CD4-positive, alpha-beta T cell treated with Interleukin-2 at 100 ng/mL for 4 hours (primary cell): ENCODE measurements at places on chromosomes 11 and 22.
A peak's percentile ranks its signal among the peaks of the same experiment; 100 is the strongest.

DNA sequence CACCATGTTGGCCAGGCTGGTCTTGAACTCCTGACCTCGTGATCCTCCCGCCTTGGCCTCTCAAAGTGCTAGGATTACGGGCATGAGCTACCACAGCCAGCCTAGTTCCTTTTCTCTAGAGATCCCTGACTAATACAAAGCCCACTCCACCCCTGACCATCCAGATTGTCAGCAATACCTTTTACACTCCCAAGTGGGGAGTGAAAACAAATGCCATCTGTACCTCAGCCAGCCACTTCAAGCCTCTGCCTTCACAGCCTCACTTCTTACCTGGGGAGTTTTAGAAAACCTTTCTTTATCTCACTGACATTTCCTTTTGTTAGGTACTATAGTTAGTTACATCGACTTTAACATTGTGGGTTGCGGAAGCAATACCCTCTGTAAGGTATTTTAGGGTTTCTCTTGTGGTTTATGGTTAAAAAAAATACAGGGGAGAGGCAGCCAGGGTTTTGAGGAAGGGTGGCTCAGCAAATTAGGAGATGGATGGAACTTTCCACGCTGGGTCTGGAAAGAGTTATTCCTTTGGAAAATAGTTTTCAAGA, 8.9 kb downstream of the TOM1 start:
- no peak for DNase-seq

DNA sequence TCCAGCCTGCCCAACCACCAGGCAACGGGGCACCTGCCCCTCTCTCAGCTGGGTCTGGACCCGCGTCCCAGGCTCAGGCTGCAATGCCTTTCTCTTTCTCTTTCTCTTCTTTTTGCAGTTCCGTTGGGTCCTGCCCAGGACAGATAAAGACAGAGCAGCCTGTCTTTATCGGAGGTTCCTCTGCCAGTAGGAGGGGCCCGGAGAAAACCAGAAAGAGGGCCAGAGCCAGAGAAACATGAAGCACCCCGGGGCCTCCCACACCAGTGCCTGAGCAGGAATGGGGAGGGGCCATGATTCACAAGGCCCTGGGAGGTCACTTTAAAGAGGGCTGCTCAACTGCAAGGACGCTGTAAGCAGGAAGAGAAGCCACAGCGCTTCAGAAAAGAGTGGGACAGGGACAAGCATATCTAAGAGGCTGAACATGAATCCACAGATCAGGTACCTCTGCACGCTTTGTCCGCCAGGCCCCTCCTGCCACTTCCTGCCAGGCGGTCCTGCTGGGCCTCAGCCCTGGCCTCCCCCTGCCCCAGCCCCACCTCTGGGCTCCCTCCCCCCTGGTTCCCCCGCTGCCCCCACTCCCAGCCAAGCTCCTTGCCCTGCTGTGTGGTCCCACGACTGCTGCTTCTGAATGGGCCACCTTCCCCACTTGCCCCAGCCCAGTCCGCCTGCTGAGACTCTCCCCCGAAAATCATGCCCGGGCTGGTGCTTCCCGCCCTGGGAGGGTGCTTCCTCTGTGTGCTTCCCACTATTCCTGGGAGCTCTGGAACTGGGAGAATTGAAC, at the start of gene APOBEC3C:
APOBEC3C (plus strand) TSS at position 316 of the 781 bp plus-strand sequence; CDS start at position 422, 106 bp downstream.
- DNase-seq: peak; percentile 92

DNA sequence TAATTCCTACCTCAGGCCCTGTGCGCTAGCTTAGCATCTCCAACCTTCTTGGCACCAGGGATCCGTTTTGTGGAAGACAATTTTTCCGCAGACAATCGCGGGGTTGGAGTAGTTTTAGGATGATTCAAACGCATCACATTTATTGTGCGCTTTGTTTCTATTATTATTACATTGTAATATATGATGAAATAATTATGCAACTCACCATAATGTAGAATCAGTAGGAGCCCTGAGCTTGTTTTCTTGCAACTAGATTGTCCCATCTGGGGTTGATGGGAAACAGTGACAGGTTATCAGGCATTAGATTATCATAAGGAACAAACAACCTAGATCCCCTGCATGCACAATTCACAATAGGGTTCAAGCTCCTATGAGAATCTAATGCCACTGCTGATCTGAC, 52.3 kb downstream of the AMOTL1 start:
- DNase-seq: no peak

- DNase-seq: no peak
These were observed 14.9 kb downstream of the SCYL1 start for GRCh38 chr11:65539744-65540289.

DNA sequence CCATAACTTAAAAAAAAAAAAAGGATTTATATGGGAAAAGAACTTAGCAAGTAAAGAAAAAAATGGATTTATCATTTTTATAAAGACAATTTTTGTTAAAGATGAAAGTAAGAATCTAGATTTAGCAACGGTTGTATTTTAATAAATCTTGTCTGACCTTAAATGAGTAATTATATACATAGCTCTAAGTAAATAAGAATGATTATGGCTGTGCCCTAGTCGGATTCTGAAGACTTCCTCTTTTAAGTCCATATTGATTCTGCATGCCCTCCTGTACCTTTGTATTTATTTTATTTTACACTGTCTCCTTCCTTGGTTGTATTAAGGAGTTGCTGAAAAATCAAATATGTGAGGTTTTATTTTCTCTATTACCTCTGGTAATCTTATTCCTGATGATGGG, 7.1 kb downstream of the RBX1 start:
- no peak for DNase-seq

- no peak for DNase-seq
These were observed 1.0 kb upstream of the KLHL35 start for GRCh38 chr11:75434051-75434450.

DNA sequence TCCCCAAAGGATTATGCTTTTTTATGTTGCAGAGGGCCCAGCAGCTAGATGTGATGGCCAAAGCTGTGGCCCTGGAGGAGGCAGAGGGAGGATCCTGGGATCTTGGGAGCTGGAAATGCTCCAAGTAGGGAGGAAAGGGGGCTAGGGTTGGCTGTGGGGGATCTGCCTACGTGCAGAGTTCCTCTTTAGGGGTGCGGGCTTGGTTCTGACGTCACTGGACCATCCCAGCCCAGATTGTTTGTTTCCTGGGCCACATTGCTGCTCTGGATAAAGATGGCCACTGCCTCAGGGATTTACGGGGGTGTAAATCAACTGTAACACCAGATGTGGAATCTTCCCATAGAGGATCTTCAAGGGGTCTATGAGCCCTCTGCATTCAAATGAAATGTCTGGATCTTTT, 110.3 kb upstream of the SYT13 start:
- no peak for DNase-seq

DNA sequence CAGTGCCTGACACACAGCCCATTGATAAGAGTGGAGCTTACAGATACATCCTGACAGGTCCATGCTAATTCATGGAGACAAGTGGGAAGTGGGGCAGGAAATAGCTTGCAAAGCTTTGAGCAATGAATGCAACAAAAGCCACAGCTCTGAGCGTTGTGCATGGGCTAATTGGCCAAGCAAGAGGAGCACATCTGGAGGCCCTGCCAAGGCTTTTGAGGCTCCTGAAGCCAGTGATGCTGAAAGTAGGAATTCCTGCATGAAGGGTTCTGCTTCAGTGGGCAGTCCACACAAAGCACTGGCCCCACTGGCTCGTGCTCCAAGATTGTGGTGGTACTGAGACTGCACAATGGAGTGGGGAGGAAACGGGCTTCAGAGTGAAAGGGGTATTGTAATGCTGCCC, 103.8 kb upstream of the CSNK2A3 start:
- DNase-seq: no peak

- DNase-seq: no peak
These were observed 76.0 kb downstream of the EIF3M start for GRCh38 chr11:32659672-32660071.

DNA sequence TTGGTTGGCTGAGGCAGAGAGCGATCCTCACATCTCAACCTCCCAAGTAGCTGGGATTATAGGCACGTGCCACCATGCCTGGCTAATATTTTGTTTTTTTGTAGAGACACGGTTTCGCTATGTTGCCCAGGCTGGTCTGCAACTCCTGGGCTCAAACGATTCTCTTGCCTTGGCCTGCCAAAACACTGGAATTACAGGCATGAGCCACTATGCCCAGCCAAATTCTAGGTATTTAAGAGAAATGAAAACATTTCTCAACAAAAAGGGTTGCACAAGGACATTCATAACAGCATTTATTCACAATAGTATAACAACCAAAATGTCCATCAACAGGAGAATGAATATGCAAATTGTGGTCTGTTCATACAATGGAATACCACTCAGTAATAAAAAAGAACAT, 31.7 kb upstream of the RBX1 start:
- DNase-seq: no peak

- DNase-seq: no peak
These were observed 42.7 kb downstream of the GDPD5 start for GRCh38 chr11:75482931-75483469.

DNA sequence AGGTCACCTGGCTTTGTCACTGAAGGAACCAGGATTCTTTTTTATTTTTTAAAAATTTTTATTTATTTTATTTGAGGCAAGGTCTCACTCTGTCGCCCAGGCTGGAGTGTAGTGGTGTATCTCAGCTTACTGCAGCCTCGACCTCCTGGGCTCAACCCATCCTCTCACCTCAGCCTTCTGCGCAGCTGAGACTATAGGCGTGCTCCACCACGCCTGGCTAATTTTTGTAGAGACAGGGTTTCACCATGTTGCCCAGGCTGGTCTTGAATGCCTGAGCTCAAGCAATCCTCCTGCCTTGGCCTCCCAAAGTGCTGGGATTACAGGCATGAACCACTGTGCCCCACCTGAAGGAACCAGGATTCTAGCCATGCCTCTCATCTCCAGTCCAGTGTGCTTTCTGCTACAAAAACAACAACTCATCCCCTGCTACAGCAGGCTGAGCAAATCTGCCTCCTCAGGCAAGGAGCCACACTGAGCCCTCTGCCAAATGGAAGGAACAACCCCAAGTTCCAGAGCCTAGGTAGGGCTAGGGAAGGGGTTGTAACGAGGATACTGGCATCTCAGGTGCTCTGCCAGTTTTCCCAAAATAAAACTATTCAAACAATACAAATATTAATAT, 2.6 kb upstream of the PEX26 start:
- DNase-seq: no peak

- DNase-seq: no peak
These were observed 261.6 kb upstream of the CADM1 start for GRCh38 chr11:115765803-115766239.

- no peak for DNase-seq
These were observed 31.2 kb upstream of the C11orf87 start for GRCh38 chr11:109390752-109391151.

- no peak for DNase-seq
These were observed 110.9 kb downstream of the ARL14EP start for GRCh38 chr11:30433831-30434230.

GRCh38 chr11:38718049-38718448, 2120.0 kb upstream of the RAG2 start:
- no peak for DNase-seq

GRCh38 chr22:39090426-39091064, 6.5 kb upstream of the APOBEC3H start:
- peak; percentile 94 for DNase-seq

DNA sequence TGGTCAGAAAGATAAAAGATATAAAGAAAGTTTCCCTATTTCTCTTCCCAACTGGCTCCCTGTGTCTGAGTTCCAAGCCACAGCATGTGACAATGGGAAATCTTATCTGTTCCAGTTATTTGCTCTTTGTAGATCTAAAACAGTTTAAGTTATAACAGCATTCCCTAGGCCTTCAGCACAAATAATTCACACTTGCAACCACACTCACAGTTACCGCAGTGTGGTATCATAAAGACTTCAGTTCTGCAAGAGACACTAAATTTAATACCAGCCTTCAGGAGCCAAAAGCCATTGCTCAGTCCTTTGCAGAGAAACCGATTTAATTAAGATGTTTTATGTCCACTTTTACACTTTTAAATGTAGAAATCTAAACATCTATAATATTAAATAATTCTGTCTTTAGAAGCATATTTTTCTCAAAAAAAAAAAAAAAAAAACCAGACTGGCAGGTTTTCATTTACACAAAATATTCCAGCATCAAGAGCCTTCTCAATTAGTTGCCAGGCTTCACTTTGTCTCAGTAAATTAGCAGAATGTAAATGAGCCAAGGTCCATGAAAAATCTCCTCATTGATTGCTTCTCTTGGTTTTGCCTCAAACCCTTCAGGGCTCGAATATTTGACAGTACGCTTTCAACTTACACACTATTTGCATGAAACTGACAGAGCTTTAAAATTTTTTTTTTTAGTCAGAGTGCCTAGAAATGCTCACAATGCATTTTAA, 300.0 kb upstream of the DDI1 start:
- DNase-seq: no peak

- no peak for DNase-seq
These were observed 1.7 kb upstream of the RTCB start for GRCh38 chr22:32413719-32414118.

DNA sequence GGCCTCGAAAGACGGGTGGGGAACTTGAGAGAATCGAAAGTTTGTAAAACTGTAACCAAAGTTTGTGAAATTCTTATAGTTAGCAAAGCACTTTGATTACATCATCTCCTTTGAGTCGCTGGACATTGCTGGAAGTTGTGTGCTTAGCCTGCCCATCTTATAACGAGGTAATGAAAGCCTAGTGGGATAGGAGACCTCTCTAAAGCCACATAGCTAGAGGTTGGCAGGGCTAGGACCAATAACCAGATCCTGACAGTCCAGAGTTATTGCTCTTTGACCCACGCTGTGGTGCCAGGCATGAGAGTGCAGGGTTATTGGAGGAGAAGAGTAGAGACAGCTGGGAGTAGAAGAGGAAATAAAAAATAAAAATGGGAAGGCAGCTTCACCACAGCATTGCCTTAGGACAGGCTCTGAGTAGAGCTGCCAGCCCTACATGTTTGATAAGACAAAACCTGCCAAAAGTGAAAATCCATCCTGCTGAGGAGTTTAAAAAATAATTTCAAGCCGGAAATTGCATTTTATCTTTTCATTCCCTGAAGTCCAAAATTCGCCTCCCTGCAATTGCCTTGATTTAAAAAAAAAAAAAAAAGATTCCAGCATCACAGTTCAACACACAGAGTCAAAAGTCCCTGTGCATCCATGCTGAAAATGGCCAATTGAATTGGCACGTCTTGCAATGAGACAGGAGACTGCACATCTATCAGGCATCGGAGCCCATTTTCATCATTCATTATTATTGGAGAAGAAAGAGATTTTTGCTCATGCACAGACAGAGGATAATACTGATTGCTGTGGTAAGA, 225.5 kb upstream of the POU2AF2 start:
- no peak for DNase-seq

- no peak for DNase-seq
These were observed 71.6 kb downstream of the C11orf58 start for GRCh38 chr11:16809886-16810668.

DNA sequence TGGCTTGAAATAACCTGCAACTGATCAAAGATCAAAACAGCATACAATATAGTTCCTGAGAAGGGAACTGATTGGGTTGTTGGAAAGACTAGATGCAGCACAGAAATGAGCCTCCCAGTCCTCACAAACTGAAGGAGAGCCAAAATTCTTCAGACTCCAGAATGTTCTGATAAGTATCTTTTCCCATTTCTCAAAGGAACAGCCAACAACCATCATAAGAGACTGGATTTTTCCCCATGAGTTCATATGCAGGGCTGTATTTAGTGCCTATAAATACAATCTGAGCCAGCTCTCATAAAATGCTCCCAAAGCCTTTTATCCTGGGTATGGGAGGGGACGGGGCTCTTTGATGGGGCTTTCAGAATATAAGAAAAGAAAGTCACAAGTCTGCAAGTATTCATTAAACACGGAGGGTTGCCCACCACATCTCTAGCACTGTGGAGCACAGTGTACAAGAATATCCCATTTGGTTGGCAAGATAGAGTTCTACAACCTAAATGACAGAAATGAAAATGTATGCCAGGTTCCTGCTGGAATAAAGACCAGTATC, 50.7 kb upstream of the LYVE1 start:
- DNase-seq: no peak

GRCh38 chr11:128103278-128103873, 484.0 kb downstream of the ETS1 start:
- no peak for DNase-seq
